ENCODE measurements at places on chromosomes 12 and 14.

- no peak for DNase-seq
Observed at GRCh38 chr12:27400856-27401354, 45.6 kb upstream of the SMCO2 start.

DNA sequence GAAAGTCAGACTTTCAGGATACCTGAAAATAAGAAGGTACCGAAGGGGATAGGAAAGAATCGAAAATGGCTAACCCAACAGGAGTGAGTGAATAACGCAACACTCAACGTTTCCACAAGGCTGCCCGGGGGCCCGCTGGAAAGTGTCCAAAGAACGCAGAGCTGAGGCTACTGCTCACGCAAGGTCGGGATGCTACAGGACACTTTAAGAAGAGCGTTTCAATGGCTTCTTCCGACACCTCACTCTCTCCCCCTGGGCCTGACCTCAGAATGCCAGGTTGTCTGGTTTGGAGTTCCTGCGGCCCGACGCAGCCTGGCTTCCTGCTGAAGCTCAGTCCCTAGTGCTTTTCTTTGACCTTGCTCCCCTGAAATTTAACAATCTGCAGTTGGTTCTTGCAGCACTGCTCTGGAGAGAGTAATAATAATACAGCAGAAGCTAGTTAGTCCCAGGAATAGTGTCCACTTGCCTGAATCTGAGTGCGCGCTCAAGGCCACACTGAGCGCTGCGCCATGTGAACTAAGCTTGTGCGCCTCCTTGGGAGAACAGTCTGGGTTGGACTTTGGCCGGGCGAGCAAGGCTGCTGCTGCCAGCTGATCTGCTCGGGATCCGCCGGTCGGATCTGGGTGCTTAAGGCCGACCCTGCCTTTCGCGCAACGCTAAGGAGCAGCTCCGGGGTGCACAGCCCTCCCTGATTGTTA is 2.0 kb upstream of the ALX1 start:
- DNase-seq, result no peak

DNA sequence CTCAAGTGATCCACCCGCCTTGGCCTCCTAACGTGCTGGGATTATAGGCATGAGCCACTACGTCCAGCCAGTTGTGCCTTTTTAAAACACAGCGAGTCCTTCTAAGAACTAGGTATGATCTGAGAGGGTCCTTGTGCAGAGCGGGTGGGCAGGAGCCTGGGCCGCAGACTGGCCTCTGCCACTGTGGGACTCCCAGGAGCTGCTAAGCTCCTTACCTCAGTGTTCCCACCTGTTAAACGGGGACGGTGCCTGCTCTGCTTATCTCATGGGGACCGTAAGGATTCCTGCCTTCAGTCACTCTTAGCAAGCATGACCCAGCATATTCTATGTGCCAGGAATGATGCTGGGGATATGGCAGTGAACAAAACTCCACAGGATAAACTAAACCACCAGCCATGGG is 136.9 kb downstream of the RBM19 start:
- DNase-seq, result no peak

- DNase-seq, result no peak
Observed at GRCh38 chr12:87828382-87828973, 200.7 kb downstream of the C12orf50 start.

DNA sequence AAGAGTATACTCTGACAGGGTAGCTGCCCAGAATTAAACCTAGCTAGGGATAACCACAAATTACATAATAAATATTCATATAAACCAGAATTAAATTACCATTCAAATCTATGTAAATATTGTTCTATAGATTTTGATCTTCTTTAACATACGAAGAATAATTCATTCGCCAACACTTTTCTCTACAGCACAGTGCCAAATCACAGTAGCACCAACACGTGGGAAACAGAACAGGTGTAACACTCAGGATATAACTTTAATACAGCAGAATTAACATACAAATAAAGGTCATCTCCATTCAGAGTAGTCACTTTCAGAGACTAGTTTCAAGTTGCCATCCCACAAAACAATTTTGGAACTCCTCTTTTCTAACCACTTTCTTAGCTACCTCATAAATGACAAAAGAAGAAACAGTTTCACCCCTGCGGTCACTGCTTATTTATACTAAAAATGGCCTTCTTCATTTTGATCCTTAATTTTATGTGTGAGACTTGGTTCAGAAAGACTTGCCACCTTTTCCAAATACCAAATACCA is 15.7 kb downstream of the OSBPL8 start:
- DNase-seq, result no peak

GRCh38 chr12:6778574-6779550 is 6.5 kb downstream of the LAG3 start:
- DNase-seq, result peak; percentile 96

- DNase-seq, result peak; percentile 86
Observed at GRCh38 chr12:62466594-62467491, at the start of gene MON2. MON2 (plus strand) TSS chr12:62466826; CDS start chr12:62467208, 382 bp downstream.

GRCh38 chr14:103871596-103872480 is 24.5 kb upstream of the PPP1R13B start:
- DNase-seq, result peak; percentile 40

DNA sequence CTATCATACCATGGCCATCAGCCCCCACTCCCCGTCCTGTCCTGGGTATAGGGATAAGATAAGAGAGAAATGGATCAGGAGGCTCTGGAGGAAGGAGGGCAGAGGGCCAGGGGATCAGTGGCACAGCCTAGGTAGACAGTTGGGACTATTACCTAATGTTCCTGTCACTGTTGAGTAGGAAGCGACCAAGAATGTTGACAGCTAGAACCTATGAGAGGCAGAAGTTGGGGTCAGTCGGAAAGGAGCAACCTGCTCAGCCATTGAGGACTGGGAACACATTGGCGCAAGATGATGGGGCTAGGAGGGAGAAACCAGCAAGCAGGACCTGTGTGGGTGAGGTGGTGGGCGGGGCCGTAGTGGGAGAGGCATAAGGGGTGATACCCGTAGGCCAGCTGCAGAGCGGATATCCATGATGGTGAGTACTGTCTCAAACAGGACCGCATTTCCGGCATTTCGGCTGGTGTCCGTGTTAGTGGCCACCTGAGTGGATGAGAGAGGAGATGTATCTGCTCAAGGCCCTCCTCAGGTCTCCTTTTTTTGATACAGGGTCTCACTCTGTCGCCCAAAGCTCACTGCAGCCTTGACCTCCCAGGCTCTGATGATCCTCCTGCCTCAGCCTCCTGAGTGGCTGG is 3.3 kb downstream of the AP1G2 start:
- no peak for DNase-seq

DNA sequence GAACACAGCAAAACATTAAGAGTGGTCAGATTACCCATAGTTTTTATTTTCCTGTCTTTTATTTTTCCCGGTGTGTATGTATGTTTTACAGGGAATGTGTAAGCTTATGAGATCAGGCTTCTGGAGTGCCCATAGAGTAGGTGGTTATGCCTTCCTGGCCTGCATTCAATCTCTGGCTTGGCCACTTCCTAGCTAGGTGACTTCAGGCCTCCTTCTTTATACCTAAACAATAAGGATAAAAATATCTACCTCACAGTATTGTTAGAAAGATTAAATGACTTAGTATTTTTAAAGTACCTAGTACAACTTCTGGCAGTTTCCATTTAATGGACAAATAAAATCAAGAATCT is 42.4 kb downstream of the ITPR2 start:
- no peak for DNase-seq

GRCh38 chr12:27906658-27907473 is 65.7 kb downstream of the PTHLH start:
- no peak for DNase-seq

DNA sequence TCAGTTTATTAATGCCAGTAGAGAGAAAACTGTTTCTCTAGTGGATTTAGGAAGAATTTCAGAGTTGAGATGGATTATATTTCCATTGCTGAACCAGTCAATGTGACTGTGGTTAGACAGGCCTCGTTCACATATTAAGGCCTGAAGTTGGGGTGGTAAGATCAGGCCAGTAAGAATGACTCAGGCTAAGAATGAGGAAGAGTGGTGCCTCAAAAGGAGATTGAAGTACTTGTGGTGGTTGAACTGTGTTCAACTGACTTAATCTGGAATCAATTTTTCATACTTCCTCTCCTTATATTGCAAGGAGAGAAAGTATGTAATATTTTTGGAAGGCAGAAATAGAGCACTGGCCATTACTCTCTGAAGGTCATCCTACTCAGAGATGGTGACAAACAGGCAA is 37.8 kb upstream of the ATF7IP start:
- no peak for DNase-seq

GRCh38 chr12:27907766-27908165 is 64.8 kb downstream of the PTHLH start:
- no peak for DNase-seq

DNA sequence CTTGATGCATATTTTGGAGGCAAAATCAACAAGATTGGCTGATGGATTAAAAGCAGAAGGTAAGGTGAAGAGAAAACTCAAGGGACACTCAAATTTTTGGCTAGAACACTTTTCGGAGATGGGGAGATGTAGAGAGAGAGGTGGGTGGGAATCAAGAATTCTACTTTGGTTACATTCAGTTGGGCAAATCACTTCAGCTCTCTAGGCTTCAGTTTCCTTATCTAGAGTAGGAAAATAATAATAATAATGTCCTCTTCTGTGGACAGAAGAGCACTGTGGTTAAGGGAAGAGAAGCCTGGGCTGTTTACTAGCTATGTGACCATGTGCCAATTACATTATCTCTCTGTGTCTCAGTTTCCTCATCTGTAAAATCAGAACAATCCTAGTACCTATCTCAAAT is 23.4 kb upstream of the DHRS2 start:
- DNase-seq, result no peak

DNA sequence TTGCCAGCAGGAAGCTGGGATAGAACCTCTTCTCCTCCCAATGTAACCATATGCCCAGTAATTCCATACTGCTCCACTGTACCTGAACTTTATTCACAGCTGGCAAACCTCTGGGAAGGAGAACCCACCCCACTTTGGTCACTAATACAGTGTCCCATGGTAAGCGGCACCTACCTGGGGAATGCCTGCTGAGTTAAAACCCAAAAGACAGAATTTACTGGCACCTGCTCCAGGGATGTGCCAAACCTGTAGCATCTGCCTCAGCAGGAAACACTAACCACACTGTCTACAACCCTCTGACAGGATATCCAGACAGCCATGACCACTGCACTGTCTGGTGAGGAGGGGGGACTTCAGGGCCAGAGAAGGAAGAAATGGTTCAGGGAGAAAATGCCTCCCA is 26.6 kb downstream of the DDX24 start:
- no peak for DNase-seq

DNA sequence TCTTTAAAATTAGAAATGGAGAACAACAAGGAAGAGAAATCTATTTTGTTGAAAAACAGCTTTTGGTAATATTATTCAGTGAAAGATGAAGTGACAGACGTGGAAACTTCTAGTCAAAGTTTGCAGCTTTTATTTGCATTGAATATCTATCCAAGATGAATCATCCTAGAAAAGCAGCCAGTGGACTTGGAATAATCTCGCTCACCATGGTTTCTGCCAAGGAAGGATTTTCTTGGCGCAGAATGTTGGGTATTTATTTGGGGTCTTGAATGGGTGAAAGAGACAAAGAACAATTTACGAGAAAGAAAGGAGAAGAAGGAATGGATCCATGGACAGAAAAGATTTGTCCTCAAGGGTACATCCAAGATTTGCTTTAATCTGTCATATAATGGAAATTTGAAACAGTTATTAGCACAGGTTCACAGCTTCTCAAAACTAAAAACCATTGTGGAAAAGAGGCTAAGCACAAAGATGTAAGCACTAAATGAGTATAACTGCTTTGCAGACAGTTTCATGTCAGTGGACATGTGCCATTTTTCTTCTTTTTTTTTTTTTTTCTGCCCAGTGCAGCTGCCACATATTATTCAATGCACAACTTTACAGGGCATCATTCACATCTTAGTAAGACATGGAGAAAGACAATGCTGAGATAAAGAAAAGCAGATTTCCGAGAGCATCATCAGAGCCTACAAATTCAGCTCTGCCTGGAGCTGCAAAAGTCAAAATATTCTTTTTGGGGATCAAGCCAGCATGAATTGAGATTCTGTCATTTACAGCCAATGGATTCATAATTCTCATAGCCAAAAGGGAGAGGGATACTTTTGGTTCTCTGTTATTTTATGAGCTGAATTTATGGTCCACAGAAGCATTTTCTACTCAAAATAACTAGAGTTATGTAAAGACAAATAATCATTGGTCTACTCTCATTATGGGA is 333.7 kb downstream of the DAD1 start:
- no peak for DNase-seq

DNA sequence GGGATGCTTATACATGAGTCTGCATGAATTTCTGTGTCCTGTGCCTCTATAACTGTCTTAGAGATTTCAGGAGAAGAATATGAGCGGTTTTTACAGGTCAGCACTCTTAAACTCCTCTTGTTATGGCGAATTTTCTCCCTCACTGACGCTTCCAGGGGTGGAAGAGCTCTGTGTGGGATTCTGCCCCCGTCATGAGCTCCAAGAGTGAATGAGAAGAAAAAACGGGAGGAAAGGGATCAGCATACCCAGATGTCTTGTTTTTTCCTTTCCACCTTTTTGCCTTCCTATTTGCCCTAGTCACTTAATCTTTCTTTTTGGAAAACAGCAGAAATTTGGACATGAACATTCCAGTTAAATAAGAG is 651 bp downstream of the PFKM start:
- no peak for DNase-seq

GRCh38 chr12:16090974-16091373 is 179.8 kb downstream of the DERA start:
- no peak for DNase-seq

- DNase-seq, result no peak
Observed at GRCh38 chr12:51972849-51973273, 21.4 kb downstream of the ACVR1B start.

GRCh38 chr12:93778306-93778705 is 101.1 kb downstream of the CRADD start:
- peak; percentile 46 for DNase-seq

GRCh38 chr12:16499611-16500010 is 106.4 kb downstream of the LMO3 start:
- DNase-seq, result no peak

DNA sequence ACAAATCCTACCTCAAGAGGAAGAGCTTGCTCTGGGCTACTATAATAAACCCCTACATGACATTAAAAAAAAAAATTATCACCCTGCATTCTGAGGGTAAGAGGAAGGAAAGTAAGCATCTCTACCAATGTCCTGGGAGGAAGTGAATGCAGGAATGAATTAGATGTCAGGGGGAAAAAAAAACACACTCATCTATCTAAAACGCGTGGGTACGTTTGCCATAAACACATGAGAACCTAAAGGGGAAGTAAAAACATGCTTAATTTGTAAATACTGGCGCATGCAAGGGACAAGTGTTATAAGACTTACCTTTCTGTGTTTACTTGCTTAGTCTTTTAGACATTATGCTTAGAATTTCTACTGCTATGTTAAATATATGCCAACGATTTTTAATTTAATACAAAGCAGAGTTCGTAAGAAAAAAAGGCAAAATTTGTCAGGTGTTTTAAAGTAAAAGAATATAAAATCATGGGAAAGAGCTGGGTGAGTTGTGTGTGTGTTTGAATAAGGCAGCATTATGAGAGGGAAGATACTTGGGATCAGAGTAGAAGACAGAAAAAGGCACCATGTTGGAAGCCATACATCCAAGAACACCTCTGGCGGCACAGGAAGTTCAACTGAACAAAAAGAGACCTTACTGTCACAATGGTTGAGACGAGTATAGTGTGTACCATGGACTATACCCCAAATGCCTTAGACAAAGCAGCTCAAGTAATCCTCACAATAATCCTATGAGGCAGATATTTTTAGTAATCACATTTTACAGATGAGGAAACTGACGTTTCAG is 1.5 kb downstream of the TMED8 start:
- DNase-seq, result no peak
